Common myeloid progenitor, CD34-positive (primary cell): ENCODE measurements at places on chromosomes 6 and 20.

GRCh38 chr20:47315339-47316056 lies 41.0 kb downstream of the ZMYND8 start:
- no peak for DNase-seq

DNA sequence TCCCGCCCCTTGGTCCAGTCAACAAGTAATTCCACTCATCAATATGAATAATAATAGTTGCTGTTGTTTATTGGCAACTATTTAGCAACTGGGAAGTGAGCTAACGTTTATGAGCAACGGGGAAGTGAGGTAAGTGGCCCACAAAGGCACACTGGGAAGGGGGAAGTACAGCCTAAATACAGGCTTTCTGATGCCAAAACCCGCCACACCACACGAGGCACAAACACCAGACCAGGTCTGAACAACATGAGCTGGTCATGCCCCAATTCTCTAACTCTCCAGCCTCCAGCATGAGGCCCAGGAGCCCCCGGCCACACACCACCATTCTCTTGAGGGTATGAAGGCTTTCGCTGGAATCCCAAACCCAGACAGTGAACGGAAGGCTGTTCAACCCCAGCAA lies 50.8 kb downstream of the PREX1 start:
- peak; percentile 71 for DNase-seq

GRCh38 chr6:39786649-39787048 lies 5.5 kb upstream of the DAAM2 start:
- no peak for DNase-seq

DNA sequence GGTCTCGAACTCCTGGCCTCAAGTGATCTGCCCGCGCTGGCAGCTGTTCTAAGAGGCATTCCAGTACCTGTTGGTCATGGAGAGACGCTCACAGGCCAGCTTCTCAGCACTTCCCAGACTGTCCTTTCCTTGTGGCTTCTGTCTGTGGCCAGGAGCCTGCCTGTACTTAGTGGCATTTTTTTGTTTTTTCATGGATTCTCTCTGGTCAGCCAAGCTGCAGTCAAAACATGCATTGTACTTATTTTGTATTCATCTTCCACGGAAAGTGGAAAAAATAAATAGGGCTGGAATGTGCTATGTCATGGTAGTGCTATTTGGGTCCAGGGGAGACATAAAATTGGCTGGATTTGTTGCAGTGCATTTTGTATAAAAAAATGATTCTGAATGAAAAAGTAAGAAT lies 29.1 kb downstream of the ZDHHC14 start:
- no peak for DNase-seq

DNA sequence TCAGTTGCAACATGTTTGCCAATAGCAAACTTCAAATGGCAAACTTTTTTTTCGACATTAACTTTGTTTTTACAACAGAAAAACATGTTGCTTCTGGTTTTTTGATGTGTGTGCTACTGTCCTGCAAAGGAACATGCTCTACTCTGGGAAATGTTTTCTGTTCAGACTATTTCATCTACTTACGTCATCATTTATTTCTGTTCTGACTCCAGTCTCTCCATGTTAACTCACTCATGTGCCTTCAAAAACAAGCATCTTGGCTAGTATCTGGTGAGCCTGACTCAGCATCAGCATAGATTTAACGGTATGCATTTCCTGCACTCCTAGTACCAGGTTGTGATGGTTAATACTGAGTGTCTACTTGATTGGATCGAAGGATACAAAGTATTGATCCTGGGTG lies 36.1 kb upstream of the MAP7 start:
- peak; percentile 39 for DNase-seq

- no peak for DNase-seq
Measured at GRCh38 chr6:16421462-16421960, 183.1 kb downstream of the GMPR start.

DNA sequence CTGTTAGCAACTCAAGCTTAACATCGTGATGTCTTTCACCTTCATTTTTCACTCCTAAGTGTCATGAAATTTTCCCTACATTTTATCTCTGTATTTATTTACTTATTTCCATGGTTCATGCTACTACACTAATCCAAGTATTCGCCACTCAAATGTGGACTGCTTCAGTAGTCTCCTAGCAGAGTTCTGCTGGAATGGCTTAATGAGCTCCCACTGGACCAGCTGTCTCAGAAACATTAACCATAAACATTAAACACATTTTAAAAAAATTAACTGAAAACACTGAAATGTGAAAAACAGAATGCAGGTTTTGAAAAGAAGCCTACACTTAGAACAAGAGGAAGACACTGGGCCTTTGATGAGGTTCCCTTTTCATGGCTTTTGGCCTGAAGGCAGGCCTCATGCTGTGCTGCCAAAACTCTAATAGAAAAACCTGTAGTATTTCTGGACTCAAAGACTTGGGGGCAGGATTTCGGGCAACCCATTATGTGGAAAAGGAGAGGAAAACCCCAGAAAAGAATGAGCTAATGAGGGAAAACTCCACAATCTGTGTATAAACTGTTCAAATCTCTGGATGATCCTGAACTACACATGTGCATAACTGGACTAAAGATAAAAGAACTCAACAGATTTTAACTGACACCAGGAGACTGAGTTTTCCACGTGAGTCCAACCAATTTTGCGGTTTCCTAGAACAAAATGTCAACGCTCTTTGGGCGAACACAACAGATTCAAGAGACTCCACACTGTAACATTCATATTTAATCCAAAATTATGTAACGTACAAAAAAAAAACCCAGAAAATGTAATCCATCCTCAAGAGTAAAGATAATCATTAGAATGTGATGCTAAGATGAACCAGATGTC lies 33.0 kb downstream of the SAMD3 start:
- no peak for DNase-seq

- peak; percentile 84 for DNase-seq
Measured at GRCh38 chr6:144349690-144350527, 64.8 kb downstream of the UTRN start.

DNA sequence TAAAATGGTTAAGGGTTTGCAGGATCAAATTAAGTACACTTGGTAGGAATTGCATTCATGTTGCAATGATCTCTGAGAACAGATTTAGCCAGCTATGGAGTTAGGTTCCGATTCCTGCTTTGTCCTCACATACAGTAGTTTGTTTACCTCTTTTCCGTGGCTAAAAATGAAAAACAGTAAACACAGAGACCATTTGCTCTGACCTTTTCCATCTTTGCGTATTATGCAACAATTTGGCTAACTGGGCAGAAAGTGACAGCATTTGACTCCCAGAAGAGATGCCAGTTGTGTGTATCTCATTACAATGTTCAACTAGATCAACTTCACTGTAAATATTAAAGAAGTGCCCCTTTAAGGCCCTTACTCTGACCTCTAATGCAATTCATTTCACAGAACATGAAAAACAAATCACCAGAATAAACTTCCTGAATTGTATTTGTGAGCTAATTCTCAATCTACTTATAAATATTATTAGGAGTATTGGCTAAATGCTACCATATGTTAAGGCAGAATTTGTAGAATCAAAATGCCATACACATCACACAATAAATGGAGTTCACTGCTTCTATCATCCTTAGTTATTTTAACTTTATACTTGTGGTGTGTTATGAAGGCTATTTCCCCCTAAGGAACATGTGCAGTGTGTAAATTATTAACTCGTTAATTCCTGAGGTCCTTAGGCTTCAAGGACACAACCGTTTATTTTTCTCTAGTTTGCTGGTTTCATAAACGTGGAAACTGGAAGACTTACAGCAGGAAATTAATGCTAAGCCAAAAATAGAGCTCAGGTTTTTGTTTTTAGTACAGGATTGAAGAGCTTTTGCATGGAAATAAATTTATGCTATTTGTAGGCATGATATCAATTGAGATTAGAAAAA lies 380.7 kb upstream of the CITED2 start:
- DNase-seq: no peak

DNA sequence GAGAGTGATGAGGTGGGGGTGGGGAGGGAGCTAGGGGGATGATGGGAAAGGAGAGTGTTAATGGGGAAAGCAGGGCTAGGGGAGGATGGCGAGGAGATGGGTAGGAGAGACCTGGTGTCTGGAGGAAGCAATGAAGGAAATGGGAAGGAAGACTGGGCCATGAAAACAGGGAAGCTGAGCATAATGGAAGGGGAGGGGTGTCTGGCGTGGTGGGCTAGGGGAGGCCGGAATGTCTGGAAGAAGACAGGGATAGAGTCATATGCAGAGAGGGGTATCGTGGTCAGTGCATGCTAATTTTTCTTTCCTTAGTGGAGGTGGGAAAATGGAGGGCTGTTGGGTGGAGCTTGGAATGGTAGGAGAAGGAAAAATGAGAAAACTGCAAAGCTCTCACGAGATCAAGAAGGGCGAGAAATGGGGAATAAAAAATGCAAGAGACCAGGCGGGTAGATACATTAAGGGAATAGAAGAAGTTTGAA lies 423 bp downstream of the KLHDC3 start:
- DNase-seq: no peak

- DNase-seq: no peak
Measured at GRCh38 chr6:46898006-46898405, 23.7 kb downstream of the ADGRF5 start.

DNA sequence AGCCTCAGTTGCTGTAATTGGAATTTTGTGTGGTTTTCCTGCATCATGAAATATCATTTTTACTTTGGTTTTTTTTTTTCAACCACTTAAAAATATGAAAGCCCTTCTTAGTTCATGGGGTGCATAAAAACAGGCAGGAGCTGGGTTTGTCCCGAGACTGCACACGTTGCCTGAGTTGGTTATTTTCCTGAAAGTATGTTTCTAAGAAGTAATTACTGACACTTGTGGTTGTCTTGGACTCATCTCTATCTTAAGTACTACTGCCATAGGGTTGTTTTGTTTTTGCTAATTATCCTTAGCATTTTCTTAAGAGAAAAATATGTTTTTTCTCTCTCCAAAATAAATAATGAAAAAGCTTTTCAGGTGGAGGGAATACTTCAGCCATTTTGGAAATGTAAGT lies 40.1 kb downstream of the FAM120B start:
- DNase-seq: no peak

- DNase-seq: no peak
Measured at GRCh38 chr6:21559238-21559637, 34.3 kb upstream of the SOX4 start.

DNA sequence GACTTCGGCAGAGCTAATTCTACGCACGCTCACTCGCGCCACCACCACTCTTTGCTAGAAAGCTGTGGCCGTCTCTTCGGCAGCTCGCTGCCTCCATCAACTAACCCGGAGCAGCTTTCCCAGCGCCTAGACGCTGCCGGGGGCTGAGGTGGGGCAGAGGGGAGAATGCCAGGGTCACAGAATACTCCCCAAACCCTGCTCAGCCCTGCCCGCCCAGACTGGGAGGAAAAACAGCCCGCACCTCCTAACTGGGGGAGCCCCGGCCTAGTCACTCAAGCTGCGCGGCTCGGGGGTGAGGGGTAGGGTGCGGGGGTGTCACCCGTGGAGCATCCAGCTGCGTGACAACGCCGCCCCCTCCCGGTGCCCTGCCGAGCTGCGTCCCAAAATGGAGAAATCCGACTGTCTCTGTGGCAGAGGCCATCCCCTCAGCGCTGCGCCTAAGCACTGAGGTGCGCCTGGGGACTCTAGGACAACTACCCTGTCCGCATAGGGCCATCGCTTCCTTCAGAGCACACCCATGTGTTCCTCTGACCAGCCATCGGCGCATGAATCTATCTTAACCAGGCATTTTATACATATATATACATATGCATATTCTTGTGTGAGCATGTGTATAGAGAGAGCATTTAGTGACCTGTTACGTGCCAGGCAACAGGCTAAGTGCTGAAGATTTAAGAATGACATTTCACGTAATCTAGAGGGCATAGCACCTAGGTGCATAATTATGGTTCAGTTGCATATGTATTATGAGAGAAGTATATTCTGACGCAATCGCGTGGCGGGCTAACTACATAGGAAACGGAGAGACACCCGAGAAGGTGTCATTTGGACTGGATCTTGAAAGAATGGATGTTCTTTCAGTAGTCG lies 1.5 kb upstream of the TENT5A start:
- DNase-seq: peak; percentile 91

DNA sequence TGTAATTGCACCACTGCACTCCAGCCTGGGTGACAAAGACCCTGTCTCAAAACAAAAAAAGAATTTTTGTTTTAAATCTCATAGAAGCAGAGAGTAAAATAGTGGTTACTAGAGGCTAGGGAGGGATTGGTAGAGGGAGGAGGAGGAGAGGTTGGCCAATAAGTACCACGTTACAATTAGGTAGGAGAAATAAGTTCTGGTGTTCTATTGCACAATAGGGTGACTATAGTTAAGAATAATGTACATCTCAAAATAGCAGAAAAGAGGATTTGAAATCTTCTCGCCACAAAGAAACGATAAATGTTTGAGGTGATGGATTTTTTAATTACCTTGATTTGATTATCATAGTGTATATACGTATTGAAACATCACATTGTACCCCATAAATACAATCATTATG lies 27.1 kb upstream of the TOP1 start:
- DNase-seq: no peak

- no peak for DNase-seq
Measured at GRCh38 chr6:14305624-14306023, 188.1 kb downstream of the CD83 start.

GRCh38 chr6:62286470-62286843 lies 432 bp upstream of the KHDRBS2 start:
- no peak for DNase-seq

DNA sequence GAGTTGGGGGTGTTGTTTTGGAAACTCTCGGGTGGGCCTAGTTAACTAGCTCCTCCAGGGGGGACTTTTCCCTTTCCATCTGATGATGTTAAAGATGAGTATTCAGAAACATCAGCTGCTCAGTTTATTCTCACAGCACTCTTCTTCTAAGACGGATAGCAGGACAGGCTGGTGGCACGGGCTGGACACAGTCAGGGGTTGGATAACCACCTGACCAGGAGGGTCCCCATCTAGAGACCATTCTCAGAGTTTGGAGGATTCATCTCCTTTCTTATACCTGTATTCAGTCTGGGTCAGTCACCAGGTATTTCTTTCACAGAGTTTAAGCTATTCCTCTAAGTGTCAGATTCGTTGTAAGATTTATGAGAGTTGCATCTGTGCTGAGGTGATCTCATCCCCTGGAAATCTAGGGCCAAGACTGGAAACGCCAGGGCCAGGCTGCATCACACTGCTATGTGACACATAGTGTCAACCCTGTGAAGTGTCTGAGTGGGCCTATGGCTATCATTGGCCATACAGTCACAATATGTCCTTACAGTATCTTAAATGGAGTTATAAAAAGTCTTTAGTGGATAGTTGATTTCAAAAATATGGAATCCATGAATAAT lies 111.7 kb downstream of the FAM50B start:
- no peak for DNase-seq

DNA sequence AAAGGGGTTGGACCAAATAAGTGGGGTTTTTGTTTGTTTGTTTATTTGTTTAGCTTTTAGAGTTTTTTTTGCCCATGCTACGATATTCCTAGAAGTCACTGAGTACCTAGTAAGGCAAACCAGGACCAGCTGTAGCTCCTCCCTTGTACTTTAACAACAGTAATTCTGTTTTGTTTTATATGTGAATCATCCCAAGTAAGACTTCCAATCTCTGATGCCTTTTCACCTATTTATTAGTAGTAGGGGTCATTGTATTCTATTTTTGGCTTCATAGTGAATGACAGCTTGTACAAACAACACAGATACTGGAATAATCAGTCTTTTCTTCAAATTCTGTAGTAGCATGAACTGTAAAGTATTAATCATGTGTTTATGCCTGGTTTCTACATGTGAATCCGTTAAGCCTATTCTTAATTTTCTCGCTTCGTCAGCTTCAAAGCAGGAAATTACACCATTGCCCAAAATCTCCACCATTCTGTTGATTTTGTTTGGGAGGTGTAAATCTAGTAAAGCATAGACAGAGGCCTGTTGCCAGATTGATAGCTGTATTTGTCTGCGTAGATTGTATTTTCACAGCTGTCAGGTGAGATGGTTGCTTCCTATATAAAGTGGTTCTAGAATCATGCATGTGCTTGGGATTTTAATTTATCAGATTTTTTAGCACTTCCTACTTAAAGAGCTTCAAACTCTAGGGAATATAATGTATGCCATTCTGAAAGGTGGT lies 151.5 kb upstream of the FLRT3 start:
- no peak for DNase-seq
